NCI-H524 treated with DMSO at 0.1 percent for 48 hours (cell line): ENCODE measurements at places on chromosomes 1 and 21.

GRCh38 chr1:47190857-47191256, 1.0 kb upstream of the PDZK1IP1 start:
- DNase-seq = no peak

GRCh38 chr1:207848234-207848633, 62.7 kb downstream of the CD34 start:
- no peak for DNase-seq

DNA sequence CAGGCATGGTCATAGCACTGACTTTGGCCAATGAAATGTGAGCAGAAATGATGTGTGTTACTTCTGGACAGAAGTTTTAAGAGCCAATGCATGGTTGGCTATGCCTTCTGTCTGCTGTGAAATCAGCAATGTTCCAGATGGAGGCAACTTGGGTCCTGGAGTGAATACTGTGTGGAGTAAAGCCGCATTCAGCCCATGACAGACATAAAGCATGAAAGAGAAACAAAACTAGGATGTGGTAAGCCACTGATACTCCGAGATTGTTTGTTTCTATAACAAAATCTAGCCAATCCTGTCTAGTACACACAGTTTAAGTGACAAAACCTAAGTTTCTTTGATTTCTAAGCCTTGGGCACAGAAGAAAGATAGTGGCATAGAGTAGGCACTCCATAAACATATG, 47.1 kb upstream of the ARHGAP29 start:
- DNase-seq = no peak

GRCh38 chr21:27466140-27466539, 499.3 kb upstream of the ADAMTS5 start:
- DNase-seq = no peak

GRCh38 chr1:44501047-44501890, 96.2 kb downstream of the RNF220 start:
- no peak for DNase-seq

DNA sequence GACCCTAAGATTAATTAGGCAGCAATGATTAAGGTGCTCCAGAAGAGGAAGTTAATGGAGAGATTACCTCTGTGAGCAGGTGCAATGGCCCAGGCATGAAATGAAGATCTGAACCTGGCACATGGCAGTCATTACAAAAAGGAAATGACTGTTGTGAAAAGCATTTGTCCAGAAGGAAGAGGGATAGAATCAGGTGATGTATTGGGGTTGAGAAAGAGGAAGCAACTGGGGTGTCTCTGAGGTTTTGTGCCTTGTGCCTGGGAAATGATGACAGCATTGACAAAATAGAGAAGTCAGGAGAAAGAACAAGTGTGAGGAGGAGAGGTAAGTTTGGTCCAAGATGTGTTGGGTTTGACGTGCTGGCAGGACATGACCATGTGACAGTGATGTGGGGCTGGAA, 5.6 kb downstream of the CRCT1 start:
- DNase-seq = no peak

DNA sequence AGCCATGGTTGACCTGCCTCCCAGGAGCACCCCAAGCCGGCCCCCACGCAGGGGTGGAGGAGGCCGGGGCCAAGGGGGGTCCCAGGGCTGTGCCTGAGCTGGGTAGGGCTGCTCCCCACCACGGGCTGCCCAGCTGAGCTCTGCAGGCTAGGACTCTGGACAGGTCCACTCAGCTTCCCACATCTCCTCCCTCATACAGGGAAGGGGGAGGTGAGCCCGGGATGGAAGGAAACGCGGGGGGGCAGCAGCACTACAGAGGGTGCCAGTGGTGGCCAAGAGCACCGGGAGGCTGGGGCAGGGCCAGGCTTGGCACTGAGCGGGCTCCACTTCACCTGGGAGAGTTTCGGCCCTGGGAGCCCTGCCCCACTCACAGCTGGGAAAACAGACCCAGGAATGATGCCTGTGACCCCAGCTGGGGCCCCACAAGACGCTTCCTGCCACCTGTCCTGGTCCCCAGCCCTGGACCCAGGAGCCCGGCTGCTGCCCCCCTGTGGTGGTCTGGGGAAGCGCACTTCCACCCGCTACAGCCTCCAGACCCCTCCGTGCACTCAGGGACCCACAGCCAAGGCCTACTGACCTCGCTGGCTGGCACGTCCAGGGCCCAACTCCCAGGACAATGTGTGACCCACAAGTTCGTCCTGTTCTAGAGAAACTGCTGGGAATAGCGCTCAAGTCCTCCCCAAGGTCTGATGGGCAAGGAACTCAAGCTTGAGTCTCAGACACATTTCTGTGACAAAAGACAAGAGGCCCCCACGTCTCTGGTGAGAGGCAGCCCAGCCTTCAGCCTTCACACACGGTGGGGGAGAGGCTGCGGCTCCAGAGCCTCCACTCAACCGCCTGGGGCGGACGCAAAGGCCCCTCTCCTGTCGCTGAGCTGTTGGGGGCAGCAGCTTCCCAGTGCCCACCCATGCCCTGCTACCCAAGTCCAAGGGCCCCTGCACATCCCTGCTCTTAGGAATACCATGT, 3.0 kb downstream of the AURKAIP1 start:
- no peak for DNase-seq

DNA sequence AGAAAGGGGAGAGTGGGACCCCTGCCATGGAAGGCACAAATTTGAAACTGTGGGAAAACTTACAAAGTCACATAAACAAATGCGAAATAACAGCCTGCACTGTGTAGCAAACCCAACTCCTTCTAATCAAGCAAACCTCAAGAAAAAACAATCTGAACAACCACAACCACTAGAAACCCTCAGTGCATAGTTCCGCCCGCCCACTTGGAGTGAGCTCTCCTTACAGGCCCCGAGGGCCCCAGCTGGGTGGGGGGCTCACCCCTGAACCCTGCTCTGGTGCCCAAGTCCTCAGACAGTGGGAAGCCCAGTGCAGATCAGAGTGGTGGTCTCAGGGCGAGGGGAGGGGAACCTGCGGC, 931 bp upstream of the MXRA8 start:
- no peak for DNase-seq

GRCh38 chr1:150309758-150310508, 11.4 kb upstream of the PRPF3 start:
- peak; percentile 39 for DNase-seq

GRCh38 chr1:150173141-150173585, 23.4 kb downstream of the PLEKHO1 start:
- no peak for DNase-seq

DNA sequence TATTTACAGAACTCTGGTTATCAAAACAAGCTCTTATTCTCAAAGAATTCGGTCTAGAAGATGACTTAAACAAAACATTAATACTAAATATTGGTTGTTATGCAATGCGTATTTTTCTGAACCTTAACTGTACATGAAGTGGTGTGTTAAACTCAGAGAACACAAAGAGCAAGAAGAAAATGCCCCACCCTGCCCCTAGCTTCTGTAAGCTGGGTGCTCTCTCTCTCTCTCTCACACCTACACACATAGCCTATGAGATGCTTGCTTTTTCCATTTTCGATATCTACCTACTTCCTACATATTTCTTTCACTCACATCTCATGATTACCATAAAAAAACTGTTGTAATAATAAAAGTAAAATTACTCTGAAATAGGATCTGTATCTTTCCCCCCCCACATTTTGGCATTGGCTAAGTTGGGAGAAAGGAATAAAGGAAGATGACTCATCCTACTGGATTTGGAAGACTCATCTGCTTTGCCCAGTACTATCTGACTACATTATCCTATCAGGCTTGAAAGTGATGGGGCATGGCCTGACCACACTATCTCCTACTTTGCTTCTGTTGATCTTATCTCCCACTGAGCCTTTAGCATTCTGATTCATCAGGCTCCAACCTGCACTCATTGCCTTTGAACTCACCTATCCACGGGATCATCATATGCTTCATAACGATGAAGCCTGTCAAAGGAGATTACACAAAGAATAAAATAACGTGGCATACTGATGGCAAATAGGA, 2.9 kb downstream of the CRYZ start:
- DNase-seq = no peak

DNA sequence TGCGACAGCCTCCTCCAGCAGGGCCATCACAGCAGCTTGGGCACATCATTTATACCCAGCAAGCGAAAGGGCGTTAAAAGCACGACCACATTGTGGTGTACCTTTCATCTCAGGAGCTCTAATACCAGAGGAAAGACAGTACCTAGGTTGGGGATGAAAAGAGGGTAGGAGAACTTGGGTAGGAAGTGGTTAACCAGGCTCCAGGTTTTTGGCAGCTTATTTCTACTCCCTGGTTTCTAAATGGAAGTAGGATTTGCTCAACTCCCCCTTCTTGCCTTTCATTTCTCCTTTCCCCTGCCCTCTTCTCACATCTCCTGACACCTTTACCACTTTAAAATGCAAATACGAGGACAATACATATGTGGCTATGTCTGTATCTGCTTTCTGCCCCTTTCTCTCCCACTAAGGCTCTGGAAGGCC, 30.2 kb downstream of the FAM177B start:
- no peak for DNase-seq

GRCh38 chr1:106548726-106549125, 507.7 kb upstream of the PRMT6 start:
- no peak for DNase-seq

DNA sequence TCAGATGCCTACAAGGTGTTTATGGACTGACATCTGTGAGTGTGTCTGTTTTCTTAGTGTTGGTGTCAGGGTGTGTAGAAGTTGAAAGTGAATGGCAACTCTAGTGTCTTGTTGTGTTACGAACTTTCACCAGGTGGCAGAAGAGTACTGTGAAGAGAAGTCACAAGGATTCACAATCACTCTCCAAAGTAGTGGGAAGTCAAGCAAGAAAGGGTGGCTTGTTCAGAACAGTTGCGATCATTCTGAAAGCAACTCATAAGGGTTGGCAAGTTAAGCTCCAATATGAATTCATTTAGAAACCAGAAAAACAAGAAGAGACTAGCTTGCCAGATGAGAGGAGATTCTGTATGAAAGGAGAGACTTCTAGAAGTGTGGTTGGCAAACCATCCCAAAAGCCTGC, 86.1 kb downstream of the FASLG start:
- no peak for DNase-seq

GRCh38 chr1:180969434-180969833, 53.2 kb downstream of the STX6 start:
- no peak for DNase-seq

DNA sequence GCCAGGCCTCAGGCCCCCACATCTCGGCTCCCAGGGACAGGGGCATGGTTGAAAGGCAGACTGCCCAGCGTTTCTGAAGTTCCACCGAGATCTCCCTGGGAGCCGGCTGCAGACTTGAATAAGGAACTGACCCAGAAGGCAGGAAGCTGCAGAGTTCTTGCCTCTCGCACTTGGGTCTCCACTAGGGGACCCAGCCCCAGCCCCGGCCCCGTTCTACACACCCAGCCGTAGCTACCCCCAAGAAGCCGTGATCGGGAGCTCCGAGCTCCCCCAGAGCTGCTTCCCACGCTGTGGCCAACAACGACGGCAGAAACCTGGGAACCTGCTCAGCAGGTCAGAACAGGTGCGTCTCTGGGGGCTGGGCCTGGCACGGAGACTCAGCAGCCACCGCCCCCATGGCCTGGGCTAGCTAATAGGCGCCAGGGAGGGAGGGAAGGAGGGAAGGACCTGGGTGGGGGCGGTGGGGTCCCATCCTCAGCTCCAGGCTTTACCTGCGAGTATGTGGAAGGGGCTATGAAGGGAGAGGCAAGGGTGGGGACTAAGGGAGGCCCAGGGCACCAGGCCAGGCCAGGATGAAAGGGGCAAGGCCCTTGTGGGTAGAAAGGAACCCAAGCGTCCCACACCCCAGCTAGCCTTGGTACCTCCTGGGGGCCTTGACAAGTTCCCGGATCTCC, at the start of gene NECTIN4:
Gene NECTIN4, minus strand, starts transcription at position 308 of the 674 bp plus-strand sequence. Its CDS starts 262 bp downstream, at position 46.
- DNase-seq = no peak

GRCh38 chr1:88330201-88330600, 353.9 kb upstream of the PKN2 start:
- no peak for DNase-seq

DNA sequence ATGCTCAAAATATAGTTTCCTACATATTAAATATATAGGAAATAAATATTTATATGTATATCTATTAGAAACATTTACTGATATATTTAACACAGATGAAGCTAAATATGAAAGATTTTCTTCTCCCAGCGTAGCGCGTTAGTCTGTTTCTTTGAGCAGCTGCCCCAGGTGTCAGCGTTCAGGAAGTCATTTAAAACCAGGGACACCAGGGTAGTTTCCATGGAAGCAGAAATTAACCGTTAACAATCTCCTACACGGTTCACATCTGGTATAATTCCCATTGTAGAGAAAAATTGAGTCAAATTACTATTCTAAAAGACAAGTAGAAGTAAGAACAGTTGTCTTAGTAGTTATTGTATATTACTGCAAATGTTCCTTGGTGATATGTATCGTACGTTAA, 1443.7 kb downstream of the MRPL39 start:
- DNase-seq = no peak

GRCh38 chr1:15702722-15703550, 18.8 kb downstream of the PLEKHM2 start:
- no peak for DNase-seq

- DNase-seq = no peak
Measured at GRCh38 chr1:153395776-153396175, 4.9 kb upstream of the S100A8 start.

GRCh38 chr1:158049853-158050252, 56.4 kb downstream of the KIRREL1 start:
- DNase-seq = no peak

DNA sequence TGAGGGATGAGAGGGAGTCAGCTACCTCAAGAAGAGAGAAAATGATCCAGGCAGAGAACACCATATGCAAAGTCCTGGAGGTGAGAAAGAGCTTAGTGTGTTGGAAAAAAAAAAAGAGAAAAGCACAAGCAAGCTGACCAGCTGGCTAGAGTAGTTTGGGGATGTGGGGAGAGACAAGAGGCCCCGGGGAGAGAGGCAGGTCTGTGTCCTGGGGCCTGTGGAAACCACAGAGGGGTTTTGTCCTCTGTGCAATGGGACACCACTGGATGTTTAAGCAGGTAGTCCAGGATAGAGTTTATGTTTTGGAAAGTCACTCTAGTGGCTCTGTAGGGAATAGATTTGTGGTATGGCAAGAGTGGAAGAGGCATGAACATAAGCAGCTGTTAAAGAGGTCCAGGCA, 14.4 kb upstream of the CHI3L1 start:
- no peak for DNase-seq
